T-helper 2 cell (primary cell): ENCODE measurements at places on chromosomes 5 and 9.

GRCh38 chr5:168903061-168903460 is 323.9 kb upstream of the PANK3 start:
- no peak for DNase-seq

- DNase-seq, result no peak
These were observed 58.1 kb upstream of the SHISAL2B start for GRCh38 chr5:64632251-64632650.

GRCh38 chr5:133947431-133947841 is 21.0 kb downstream of the C5orf15 start:
- no peak for DNase-seq

- DNase-seq, result no peak
These were observed 165.0 kb upstream of the MPDZ start for GRCh38 chr9:13444245-13445102.

DNA sequence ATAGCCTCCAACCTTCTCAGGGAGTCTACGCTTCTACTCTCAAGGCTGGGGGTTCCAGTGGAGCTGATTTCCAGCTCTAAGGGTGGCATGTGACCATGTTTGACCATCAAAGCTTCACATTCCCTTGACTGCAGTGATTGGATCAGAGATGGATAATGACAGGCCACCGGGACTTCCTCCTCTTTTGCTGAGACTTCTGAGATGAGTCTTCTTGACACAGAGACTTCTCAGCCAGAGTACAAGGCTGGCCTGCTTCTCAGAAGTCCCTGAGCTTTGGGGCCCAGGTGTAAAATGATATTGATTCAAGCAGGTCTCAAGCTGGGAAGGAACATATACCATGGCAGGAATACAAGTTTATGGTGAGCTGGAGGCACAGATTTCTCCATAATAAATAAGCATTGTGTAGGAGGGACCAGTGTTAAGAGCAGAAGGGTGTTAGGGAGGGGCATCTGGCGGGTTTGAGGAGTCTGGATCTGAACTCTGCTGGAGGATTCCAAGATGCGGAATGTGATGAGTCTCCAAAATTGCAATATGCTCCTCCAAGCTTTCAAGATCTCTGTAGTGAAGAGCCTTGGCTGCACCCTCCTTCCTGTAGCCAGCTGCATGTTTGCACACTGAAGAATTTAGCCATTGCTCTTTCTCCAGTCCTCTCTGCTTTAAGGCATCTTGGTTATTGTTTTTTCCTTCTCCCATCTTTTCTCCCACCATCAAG is 41.7 kb upstream of the HSD17B4 start:
- DNase-seq, result no peak

DNA sequence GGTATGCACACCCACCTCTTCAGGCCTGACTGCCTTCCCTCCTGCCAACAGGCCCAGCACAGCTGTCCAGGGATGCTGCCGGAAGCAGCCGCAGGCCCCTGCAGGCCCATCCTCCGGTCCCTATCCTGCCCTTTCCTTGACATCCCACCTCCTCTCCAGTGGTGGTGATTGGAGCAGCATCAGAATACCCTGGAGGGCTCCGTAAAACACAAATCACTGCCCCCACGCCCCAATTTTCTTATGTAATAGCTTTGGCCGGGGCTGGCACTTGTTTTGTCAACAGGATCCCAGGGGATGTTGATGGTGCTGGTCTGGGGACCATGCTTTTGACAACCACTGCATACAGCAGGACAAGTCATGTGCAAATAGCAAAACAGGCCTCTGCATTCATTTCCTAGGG is 274.5 kb downstream of the GADD45G start:
- DNase-seq, result no peak

- no peak for DNase-seq
These were observed 66.2 kb upstream of the ZNF462 start for GRCh38 chr9:106796771-106797170.

GRCh38 chr5:65087154-65087553 is 318.4 kb downstream of the CWC27 start:
- no peak for DNase-seq

GRCh38 chr5:138276402-138277054 is 2.1 kb upstream of the GFRA3 start:
- no peak for DNase-seq

GRCh38 chr5:43309122-43309521 is 4.1 kb downstream of the HMGCS1 start:
- no peak for DNase-seq

- no peak for DNase-seq
These were observed 42.5 kb upstream of the CFAP157 start for GRCh38 chr9:127664324-127664677.

GRCh38 chr5:146825033-146825432 is 53.5 kb downstream of the PPP2R2B start:
- no peak for DNase-seq

- DNase-seq, result no peak
These were observed 1094.9 kb upstream of the C9orf72 start for GRCh38 chr9:28668158-28668557.

DNA sequence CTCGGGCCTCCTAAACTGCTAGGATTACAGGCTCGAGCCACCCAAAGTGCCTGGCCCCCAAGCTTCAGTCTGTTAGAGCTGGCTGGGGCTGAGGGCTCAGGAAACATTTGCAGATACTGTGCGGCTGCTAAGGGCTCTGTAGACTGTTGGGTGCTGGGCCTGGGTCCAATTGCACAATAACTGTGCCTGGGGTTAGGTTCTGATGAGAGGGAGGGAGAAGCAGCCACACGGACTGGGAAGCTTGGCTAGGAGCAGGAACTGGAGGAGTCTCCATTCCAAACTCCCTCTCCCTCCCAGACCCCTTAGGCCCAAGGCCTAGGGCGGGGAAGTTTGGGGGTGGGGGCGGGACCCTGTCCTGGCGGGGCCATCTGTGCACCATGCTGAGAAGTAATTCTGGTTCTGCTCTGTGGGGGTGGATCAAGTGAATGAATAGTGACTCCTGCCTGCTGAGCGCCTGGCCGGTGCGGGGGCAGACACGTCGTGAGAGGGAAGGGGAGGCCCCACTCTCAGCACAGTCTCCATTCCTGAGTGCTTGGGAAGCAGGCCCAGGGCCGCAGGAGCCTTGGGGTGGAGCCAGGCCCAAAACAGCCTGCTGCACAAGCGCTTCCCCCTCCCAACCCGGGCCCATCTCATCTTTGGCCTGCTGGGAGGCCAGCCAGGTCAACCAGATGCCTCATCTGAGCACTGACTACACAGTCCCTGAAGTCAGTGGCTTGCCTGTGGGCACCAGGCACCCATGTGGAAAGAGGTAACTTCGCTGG is 1.5 kb downstream of the ASS1 start:
- no peak for DNase-seq

DNA sequence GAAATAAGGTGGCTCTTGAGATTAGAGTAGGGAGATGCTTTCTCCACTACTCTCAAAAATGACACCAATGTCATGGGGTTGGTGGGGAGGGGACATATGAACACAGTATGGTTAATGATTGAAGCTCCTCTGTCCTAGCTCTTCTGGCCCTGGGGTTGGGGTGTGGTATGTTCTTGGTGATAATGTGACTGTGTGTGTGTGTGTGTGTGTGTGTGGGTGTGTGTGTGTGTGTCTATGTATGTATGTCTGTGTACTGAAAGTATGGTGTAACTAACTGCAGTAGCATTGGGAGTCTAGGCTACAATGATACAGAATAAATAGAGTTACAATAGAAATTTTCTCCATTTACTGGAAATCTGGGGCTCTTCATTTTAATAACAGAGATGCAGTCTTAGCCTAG is 121.0 kb upstream of the CD180 start:
- no peak for DNase-seq

- DNase-seq, result no peak
These were observed 10.5 kb upstream of the ENTREP1 start for GRCh38 chr9:69314547-69314946.

- DNase-seq, result no peak
These were observed 90.3 kb downstream of the ANKRD55 start for GRCh38 chr5:56142614-56143372.

- DNase-seq, result no peak
These were observed 67.7 kb downstream of the MEGF10 start for GRCh38 chr5:127358284-127358683.

DNA sequence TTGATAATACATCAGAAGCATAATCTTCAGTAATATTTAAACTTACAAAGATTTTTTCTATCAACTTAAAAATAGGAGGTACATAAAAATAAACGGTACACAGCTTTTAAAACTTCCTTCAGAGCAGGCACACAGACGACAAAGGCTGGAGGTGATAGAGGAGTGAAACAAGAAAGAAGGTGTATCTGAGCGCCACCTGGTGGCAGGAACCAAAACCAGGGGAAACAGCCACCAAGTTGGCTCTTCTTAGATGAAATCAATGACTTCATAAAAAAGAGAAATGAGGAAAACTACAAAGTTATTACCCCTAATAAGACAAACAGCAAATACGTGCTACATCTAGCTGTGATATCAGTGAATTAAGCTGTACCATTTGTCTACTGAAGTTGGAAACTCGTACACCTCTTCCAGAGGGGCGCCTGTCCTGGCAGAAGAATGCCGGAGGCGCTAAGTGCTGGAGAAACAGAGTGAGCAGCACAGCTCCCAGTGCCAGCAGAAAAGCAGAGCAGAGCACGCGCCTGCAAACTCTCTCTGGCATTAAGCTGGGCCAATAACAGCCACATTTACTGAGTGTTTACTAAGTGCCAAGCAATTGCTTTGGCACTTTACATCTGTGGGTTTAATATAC is 85.9 kb downstream of the SETX start:
- peak; percentile 31 for DNase-seq

GRCh38 chr5:116738615-116739261 is 164.1 kb upstream of the SEMA6A start:
- DNase-seq, result no peak

- no peak for DNase-seq
These were observed 25.8 kb downstream of the ZBTB34 start for GRCh38 chr9:126886034-126886822.

- no peak for DNase-seq
These were observed 87.9 kb upstream of the SLC24A2 start for GRCh38 chr9:19876569-19877316.

- no peak for DNase-seq
These were observed 4.0 kb downstream of the IL7R start for GRCh38 chr5:35860686-35861085.

- no peak for DNase-seq
These were observed 20.8 kb upstream of the DTWD2 start for GRCh38 chr5:119009131-119009530.

DNA sequence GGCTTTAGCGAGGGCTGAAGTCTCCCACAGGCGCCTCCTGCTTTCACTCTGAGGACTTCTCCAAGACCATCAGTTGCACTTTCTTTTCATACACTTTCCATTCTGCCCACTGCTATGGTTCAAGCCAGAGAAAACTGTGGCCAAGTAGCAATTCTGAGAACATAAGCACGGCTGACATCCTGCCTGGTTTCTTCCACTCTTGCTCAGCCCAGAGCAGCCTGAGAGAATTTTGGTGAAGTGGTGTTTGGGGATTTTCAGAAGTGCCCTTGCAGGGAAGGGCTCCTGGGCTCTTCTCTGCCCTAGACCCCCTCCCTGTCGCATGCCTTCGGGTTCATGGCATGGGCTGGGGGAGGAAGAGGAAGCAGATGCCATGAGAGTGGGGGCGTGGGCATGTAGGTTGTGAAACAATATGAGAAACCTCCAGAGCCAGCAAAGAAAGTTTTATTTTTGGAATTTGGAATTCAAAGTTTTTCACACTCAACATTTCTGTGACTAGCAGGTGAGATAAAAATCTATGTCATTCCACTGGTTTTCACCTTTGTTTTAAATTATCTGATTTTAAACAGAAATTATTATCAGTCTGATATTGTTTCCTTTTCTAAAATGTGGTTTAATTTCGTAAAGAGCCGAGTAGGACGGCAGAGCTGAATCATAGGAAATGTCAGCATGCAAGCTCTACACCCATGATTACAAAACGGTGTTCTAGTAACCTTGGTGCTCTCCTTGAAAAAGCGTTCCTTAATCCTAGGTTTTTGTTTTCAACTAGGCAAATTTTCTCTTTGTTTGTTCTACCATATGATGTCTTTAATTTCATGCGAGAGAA is 27.8 kb upstream of the TNFSF8 start:
- no peak for DNase-seq

DNA sequence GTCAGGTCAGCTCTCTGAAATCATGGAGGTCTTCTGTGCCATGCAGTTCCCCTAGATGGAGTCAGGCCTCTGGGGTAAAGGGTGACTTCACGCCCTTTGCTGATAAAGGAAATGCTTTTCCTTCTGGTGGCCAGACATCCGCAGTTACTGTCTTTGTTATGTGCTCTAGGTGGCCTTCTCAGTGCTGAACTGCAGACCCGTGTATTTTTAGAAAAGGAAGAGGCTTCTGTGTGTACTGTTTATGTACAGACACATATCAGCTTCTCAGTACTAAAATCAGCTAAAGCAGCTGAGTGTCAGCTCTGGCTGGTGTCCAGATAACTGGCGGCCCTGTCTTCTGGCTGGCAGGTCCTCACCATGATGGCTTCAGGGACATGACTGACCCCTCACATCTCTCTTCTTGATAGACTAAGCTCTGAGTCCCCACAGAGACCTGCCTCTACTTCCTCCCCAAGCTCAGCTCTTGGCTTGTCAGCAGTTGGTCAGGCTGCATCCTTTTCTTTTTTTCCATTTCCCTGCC is 75.3 kb downstream of the ARHGAP26 start:
- DNase-seq, result peak; percentile 33

DNA sequence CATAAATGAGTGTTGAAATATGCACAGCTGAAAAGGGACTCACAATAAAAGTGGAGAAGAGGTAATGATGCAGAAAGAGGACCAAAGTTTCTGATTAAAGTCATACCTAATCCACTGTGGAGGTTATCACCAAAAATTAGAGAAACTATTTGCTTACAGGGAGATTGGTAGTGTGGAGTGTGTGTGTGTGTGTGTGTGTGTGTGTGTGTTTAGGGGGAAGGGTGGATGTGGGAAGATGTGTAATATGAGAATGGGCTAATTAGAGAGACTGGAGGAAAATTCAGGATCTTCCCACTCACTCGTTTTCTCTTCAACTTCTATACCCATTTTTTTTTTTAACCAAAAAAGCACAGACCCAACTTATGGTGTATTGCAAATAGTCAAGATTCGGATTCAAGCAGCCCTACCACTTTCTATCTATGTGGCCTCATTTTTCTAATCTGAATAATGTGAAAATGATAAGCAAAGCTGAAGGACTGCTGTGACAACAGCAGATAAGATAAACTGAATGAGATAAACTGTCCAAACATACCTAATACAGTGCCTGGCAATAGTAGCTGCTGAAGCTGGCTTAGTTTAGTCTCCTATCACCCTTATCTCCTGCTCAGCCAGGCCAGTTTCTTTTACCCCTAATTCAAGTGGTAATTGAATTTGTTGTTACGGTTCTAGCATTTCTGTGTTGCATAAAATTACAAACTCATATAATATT is 501.1 kb downstream of the KDM4C start:
- DNase-seq, result no peak

- DNase-seq, result no peak
These were observed 60.5 kb downstream of the SIL1 start for GRCh38 chr5:139137697-139138096.
